T-cell (primary cell): ENCODE measurements at places on chromosomes 6 and 20. TPM values are rescaled to one million over a fixed set of nuclear protein-coding genes. Genes with fewer than 3 reads are reported as not detected.

SPO11 gene
- not detected for total RNA-seq

- DNase-seq = no peak
These were observed 12.1 kb upstream of the SUMO4 start for GRCh38 chr6:149387779-149388512.

BTNL2 gene
- total RNA-seq = not detected

GRM1 gene
- not detected for total RNA-seq
